RWPE2 (cell line): ENCODE measurements at places on chromosomes 7 and 10.
A peak's percentile ranks its signal among the peaks of the same experiment; 100 is the strongest.

DNA sequence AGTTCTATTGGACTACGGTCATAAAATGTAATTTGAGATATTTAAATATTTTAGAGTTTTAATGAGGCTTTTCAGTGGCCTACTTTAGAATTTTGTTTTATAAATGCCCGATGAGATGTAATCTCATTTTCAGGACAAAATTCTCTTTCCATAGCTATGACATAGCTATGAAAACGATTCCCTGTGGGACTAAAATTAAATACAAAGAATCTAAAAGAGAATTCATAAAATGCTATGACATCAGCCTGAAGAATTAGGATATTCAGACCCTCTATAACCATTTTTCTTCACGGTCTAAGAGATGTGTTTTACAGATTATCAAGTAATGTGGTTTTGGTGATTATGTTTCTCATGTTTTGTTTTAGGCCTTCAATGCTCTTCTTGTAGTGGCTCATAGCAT is 48.2 kb upstream of the ODAD2 start:
- no peaks in the 10 kb centered on the region for H3K36me3 ChIP-seq
- DNase-seq = no peak
- no peak overlapping the region for H3K27ac ChIP-seq

DNA sequence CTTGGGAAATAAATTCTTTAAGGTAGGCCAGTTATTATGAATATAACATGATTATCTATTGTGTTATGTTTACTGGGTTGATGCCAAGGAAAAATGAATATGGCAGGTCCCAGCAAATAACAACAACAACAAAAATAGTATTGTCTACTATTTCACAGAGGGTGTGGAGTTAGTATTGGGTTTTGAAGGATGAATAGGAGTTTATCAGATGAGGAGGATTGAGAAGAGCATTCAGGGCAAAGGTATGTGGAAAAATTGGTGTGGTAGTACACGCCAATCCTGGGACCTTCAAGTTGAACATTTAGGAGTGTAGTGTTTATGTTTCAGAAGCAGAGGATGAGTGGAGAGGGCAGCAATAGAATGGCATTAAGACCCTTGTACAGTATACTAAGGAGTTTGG is 671.9 kb downstream of the AUTS2 start:
- H3K4me3 ChIP-seq = no peak overlapping the region
- DNase-seq = no peak
- no peaks in the 10 kb centered on the region for H3K36me3 ChIP-seq
- no peaks in the 10 kb centered on the region for H3K27me3 ChIP-seq
- H3K4me1 ChIP-seq = no peaks in the 10 kb centered on the region

- DNase-seq = no peak
- H3K4me1 ChIP-seq = peaks cover 6% of the 10 kb centered on the region
- H3K27ac ChIP-seq = no peak overlapping the region
- no peak overlapping the region for H3K4me3 ChIP-seq
Observed at GRCh38 chr10:4526311-4526731, 299.7 kb upstream of the AKR1E2 start.

- H3K4me3 ChIP-seq = no peak overlapping the region
- H3K27me3 ChIP-seq = no peaks in the 10 kb centered on the region
- no peaks in the 10 kb centered on the region for H3K36me3 ChIP-seq
- H3K27ac ChIP-seq = no peak overlapping the region
- no peaks in the 10 kb centered on the region for H3K4me1 ChIP-seq
Observed at GRCh38 chr7:36238138-36238537, 85.1 kb downstream of the EEPD1 start.

DNA sequence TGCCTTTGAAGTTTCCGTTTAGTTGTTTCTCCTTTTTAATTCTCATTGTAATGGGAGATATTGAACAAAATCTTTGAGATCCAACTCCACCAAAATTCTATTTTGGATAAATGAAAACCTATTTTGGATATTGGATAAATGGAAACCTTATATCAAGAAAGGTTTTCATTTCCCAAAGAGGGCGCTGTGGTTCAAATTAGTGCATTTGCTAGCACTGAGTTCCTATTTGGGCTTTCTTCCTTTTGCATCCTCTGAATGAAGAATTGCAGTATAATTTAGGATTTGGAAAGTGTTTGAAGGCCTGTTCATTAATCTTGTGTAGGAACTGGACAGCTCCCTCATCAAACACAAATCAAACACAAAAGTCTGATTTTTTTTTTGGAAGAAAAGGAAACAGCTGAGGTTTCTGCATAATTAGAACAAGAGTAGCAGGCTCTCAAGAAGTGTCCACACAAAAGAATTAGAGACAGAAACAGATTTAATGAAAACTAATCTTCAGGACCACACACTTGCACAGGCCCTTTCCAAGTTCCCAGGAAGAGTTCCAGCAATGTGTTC is 80.8 kb upstream of the KLF14 start:
- H3K4me1 ChIP-seq = no peaks in the 10 kb centered on the region
- H3K27ac ChIP-seq = no peak overlapping the region
- no peak for DNase-seq
- no peaks in the 10 kb centered on the region for H3K36me3 ChIP-seq
- H3K27me3 ChIP-seq = no peaks in the 10 kb centered on the region

- H3K27me3 ChIP-seq = no peaks in the 10 kb centered on the region
- DNase-seq = no peak
- no peak overlapping the region for H3K27ac ChIP-seq
- H3K36me3 ChIP-seq = no peaks in the 10 kb centered on the region
Observed at GRCh38 chr7:67631476-67631875, 634.8 kb downstream of the TYW1 start.

DNA sequence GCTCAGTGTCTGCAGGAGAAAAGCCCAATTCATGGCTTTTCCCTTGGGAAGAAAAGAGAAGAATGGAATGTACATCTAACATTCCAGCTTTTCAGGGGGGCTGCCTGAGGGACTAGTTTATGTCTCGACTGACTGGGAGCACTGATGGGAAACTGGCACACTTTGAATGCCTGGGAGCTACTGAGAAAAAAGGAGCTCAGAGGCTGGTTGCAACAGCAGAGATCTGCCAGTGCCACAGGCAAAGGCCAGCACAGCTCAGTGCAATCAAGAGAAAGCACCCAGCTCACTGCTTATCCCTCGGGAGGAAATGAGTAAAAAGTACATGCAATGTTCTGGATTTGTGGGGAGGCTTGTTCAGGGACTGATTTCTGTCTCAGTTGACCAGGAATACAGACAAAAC is 226.2 kb downstream of the COBL start:
- no peaks in the 10 kb centered on the region for H3K27me3 ChIP-seq
- H3K4me1 ChIP-seq = no peaks in the 10 kb centered on the region
- no peaks in the 10 kb centered on the region for H3K36me3 ChIP-seq
- no peak for DNase-seq
- no peak overlapping the region for H3K4me3 ChIP-seq

- no peaks in the 10 kb centered on the region for H3K36me3 ChIP-seq
- no peak overlapping the region for H3K27ac ChIP-seq
- no peaks in the 10 kb centered on the region for H3K4me1 ChIP-seq
Observed at GRCh38 chr10:121449482-121449924, 148.7 kb downstream of the FGFR2 start.

GRCh38 chr10:69814251-69814650 is 12.5 kb downstream of the COL13A1 start:
- no peaks in the 10 kb centered on the region for H3K4me1 ChIP-seq
- no peak for DNase-seq
- no peaks in the 10 kb centered on the region for H3K27me3 ChIP-seq
- H3K27ac ChIP-seq = no peak overlapping the region
- no peak overlapping the region for H3K4me3 ChIP-seq

GRCh38 chr10:121804460-121804859 is 123.4 kb downstream of the ATE1 start:
- H3K4me3 ChIP-seq = no peak overlapping the region
- H3K4me1 ChIP-seq = no peaks in the 10 kb centered on the region
- H3K27me3 ChIP-seq = no peaks in the 10 kb centered on the region
- no peak overlapping the region for H3K27ac ChIP-seq
- DNase-seq = no peak

DNA sequence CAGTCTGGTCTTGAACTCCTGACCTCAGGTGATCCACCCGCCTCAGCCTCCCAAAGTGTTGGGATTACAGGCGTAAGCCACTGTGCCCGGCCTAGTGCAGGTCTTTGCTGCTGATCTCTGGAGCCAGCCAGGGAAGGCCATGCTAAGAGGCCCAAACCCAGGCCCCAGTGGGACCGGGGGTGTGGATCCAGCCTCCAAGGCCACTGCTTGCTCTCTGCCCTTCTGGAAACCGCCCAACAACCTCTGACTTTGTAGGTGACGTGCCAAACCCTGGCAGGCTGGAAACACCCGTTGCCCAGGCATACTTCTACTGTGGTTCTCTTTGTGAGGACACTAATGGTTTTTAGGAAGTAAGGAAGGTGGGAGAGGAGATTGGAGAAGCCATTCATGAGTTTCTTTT is 83.5 kb upstream of the GNA12 start:
- no peak overlapping the region for H3K4me3 ChIP-seq
- no peak overlapping the region for H3K27ac ChIP-seq
- no peaks in the 10 kb centered on the region for H3K36me3 ChIP-seq
- peak; percentile 29 for DNase-seq

DNA sequence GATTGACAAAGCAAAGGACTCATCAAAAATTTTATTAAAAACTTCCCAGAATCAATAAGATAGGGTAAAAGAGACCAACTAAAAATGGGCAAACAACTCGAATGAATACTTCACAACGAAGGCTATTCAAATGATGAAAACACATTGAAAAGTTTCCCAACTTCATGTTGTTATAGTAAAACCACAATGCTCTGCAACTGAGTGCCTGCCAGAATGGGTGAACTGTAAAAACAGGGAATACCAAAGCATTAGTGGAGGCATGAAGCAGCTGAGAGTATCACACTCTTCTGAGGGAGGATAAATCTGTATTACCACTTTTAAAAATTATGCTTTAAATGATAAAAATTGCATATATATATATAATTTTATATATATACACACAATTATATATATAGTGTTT is 1214.7 kb downstream of the SORCS3 start:
- no peaks in the 10 kb centered on the region for H3K36me3 ChIP-seq
- H3K27me3 ChIP-seq = no peaks in the 10 kb centered on the region
- no peak overlapping the region for H3K27ac ChIP-seq

DNA sequence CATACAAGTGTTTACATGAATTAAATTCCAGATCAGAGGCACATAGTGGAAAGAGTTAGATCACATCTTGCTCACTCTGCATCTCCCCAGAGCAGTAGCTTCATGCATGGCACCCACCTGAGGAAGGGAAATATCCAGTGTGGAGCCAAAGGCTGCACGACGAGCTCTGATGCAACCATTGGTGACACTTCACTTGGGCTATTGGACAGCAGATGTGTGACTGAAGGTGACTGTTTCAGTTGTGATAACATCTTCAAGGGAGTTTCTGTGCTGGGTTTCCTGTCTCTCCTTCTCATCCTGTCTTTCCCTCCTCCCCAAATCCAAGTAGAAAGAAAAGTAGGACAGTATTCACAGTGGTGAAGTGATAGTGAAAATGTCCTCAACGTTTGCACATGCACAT is 115.0 kb downstream of the TAF3 start:
- H3K27ac ChIP-seq = no peak overlapping the region
- H3K4me3 ChIP-seq = no peak overlapping the region
- H3K27me3 ChIP-seq = no peaks in the 10 kb centered on the region
- H3K36me3 ChIP-seq = no peaks in the 10 kb centered on the region
- no peak for DNase-seq
- H3K4me1 ChIP-seq = peaks cover 6% of the 10 kb centered on the region

GRCh38 chr7:154096-154799 is 38.1 kb upstream of the FAM20C start:
- no peak overlapping the region for H3K4me3 ChIP-seq
- peaks cover 5% of the 10 kb centered on the region for H3K4me1 ChIP-seq
- no peak overlapping the region for H3K27ac ChIP-seq
- H3K36me3 ChIP-seq = no peaks in the 10 kb centered on the region
- no peaks in the 10 kb centered on the region for H3K27me3 ChIP-seq
- peak; percentile 48 for DNase-seq

GRCh38 chr7:27998382-27998781 is 182.2 kb downstream of the JAZF1 start:
- no peaks in the 10 kb centered on the region for H3K4me1 ChIP-seq
- no peaks in the 10 kb centered on the region for H3K36me3 ChIP-seq
- DNase-seq = no peak
- H3K27me3 ChIP-seq = no peaks in the 10 kb centered on the region
- no peak overlapping the region for H3K4me3 ChIP-seq

- H3K4me1 ChIP-seq = peaks cover 11% of the 10 kb centered on the region
- no peak for DNase-seq
- H3K27me3 ChIP-seq = no peaks in the 10 kb centered on the region
- peak overlapping the region; percentile 81 for H3K4me3 ChIP-seq
- peaks cover 15% of the 10 kb centered on the region for H3K36me3 ChIP-seq
Observed at GRCh38 chr7:133081119-133081598, 731 bp downstream of the CHCHD3 start.

DNA sequence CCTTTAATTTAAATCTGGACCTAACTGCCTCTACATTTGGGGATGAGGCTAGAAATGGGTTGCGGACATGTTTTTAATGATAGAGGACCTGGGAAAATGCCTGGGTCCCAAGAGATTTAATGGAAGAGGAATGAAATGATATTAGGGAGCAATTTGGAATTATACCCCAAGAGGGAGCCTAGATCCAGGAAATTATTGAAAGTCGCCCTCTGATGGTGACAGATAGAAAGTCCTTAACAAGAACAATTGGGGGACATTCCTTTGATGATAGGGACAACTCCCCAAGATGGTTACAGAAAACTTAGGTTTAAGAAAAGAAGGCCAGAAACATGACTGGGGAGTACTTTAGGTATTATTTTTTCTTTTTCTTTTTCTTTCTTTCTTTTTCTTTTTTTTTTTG is 9.5 kb upstream of the TSGA13 start:
- no peak overlapping the region for H3K4me3 ChIP-seq
- no peaks in the 10 kb centered on the region for H3K4me1 ChIP-seq
- H3K27me3 ChIP-seq = no peaks in the 10 kb centered on the region
- no peak for DNase-seq
- no peaks in the 10 kb centered on the region for H3K36me3 ChIP-seq
- no peak overlapping the region for H3K27ac ChIP-seq

GRCh38 chr10:235915-236314 is 100.7 kb downstream of the ZMYND11 start:
- H3K4me1 ChIP-seq = peaks cover 6% of the 10 kb centered on the region
- no peaks in the 10 kb centered on the region for H3K27me3 ChIP-seq
- no peak for DNase-seq
- no peak overlapping the region for H3K27ac ChIP-seq

GRCh38 chr10:131203456-131204357 is 107.8 kb downstream of the TCERG1L start:
- H3K27me3 ChIP-seq = no peaks in the 10 kb centered on the region
- no peaks in the 10 kb centered on the region for H3K4me1 ChIP-seq
- no peaks in the 10 kb centered on the region for H3K36me3 ChIP-seq
- H3K27ac ChIP-seq = no peak overlapping the region
- peak; percentile 35 for DNase-seq

DNA sequence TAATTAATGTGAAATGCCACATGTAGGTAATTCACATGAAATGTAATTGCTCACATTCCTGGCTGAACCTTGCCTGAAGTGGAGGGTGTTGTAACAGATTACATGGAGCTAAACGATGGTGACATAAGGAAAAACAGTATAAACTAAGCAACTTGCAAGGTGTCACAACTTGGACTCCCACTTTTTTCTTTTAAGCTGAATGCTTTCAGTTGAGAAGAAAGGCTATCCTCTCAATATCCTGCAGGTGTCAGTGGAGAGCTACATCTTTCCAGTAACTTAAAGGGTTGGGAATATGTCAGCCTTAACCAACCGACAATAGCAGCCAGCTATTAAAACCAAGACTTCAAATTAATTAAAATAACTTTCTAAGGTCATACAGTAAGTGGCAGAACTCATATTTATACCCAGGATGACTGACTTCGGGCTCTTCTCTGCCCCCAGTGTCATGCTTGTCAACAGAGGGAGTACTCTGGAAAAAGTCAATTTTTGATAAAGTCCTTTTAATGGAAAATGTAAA is 33.7 kb downstream of the NRBF2 start:
- no peak overlapping the region for H3K4me3 ChIP-seq
- H3K27me3 ChIP-seq = no peaks in the 10 kb centered on the region
- H3K36me3 ChIP-seq = peaks cover 51% of the 10 kb centered on the region
- no peak overlapping the region for H3K27ac ChIP-seq
- no peak for DNase-seq
